A375 (cell line): ENCODE measurements at places on chromosomes 13 and 19. TPM values are rescaled to one million over a fixed set of nuclear protein-coding genes. Genes with fewer than 3 reads are reported as not detected.

Gene CEACAM19
- 1.9 and 2.5 TPM in 2 replicates for total RNA-seq

Gene FFAR1
- 0.16 TPM in 1 of 2 replicates, not detected in the other for total RNA-seq

Gene CBY2
- total RNA-seq = not detected in 2 replicates

Gene KASH5
- total RNA-seq = 0.79 and 1.0 TPM in 2 replicates

Gene U2AF1L4
- 22.6 and 23.4 TPM in 2 replicates for total RNA-seq

Gene GPR18
- total RNA-seq = not detected in 2 replicates

Gene PSG2
- total RNA-seq = not detected in 2 replicates

Gene C13orf42
- not detected in 2 replicates for total RNA-seq

Gene ZNF600
- total RNA-seq = 2.0 and 3.9 TPM in 2 replicates

Gene NCCRP1
- total RNA-seq = not detected in 2 replicates

Gene KLF2
- total RNA-seq = 1.7 and 2.5 TPM in 2 replicates

Gene PROZ
- total RNA-seq = not detected in 2 replicates

Gene MEIOSIN
- total RNA-seq = 0.40 TPM in 1 of 2 replicates, not detected in the other

Gene SYNE4
- total RNA-seq = 0.19 TPM in 1 of 2 replicates, not detected in the other

Gene HNRNPA1L2
- total RNA-seq = 6.1 and 6.6 TPM in 2 replicates

Gene ATP4A
- total RNA-seq = not detected in 2 replicates

Gene CYP2F1
- total RNA-seq = not detected in 2 replicates

Gene SIGLEC12
- not detected in 2 replicates for total RNA-seq

Gene ANGPTL8
- total RNA-seq = not detected in 2 replicates

Gene SERP2
- total RNA-seq = not detected in 2 replicates

Gene TSPAN16
- not detected in 2 replicates for total RNA-seq

Gene PLIN4
- 3.9 and 4.1 TPM in 2 replicates for total RNA-seq

Gene PRKD2
- total RNA-seq = 21.9 and 23.3 TPM in 2 replicates

Gene IRGC
- not detected in 2 replicates for total RNA-seq

Gene CEACAM7
- not detected in 2 replicates for total RNA-seq

Gene PGLYRP1
- total RNA-seq = not detected in 2 replicates

Gene ZNF793
- total RNA-seq = 1.7 and 1.9 TPM in 2 replicates
